Fibroblast of mammary gland (primary cell): ENCODE measurements at places on chromosomes 7 and 10.
A peak's percentile ranks its signal among the peaks of the same experiment; 100 is the strongest.

DNA sequence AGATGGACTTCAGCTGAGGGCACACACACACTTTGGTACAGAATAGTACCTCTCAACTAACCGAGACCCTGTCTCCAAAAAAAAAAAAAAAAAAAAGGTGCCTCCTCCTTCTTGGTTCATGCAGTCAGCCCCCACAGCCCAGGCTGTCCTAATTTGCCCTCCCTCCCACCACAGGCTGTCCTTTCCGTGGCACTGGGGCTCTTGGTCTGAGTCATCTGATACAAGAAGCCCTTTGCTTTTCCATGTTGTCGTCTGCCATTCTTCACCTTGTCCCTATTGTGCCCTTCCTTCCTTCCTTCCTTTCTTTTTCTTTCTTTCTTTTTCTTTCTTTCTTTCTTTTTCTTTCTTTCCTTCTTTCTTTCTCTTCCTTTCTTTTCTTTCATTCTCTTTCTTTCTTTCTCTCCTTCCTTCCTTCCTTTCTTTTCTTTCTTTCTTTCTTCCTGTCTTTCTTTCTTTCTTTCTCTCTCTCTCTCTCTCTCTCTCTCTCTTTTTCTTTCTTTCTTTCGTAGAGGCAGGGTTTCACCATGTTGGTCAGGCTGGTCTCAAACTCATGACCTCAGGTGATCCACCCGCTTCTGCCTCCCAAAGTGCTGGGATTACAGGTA lies 96.0 kb upstream of the IKZF1 start:
- no peak for DNase-seq

DNA sequence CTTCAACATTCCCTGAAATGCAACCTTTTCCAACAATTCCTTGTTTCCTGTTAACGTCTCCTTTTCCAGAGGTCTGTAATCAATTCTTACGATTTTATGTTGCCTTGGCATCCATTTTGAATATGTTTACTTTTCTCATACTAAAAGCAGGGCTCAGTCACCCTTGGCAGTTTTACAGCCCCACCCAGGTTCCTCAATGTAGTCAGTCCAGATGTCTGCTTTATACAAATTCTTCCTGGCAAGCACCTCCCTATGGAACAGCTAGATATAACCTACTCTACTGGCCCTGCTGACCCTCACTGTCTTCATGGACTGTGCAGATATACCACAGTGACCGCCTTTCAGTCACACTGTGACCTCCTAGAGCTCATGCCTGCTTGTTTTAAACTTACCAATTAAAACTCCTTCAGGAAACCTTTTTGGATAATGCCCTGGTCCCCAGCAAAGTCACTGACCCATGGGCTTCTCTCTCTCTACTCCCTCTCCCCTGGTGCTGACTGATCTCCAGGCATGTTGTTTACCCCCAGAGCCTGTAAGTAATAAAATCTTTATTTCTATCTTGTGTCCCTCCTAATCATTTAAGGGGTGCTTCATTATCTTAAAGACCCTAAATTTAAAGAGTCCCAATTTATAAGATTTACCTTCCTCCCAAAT lies 147.1 kb upstream of the STEAP1 start:
- no peak for DNase-seq

- DNase-seq: no peak
Measured at GRCh38 chr7:47577321-47577919, 4.5 kb downstream of the TNS3 start.

DNA sequence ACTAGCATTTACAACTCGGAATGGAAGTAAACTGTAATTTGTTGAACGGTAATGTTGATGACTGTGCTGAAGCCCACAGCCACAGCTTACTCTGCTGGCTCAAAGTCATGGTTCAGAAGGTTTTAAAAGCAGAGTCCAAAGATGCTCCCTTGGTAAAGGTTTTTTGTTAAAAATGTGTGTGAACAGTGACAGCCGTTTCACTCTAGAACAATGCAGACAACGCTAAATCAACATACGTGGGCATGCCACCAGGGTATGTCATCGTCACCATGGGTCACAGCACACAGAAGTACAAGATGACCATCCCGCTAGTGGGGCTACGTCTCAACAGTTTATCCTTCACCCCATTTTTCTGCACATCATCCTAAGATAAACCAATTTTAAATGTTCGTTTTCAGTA lies 106.5 kb upstream of the LANCL2 start:
- DNase-seq: no peak

DNA sequence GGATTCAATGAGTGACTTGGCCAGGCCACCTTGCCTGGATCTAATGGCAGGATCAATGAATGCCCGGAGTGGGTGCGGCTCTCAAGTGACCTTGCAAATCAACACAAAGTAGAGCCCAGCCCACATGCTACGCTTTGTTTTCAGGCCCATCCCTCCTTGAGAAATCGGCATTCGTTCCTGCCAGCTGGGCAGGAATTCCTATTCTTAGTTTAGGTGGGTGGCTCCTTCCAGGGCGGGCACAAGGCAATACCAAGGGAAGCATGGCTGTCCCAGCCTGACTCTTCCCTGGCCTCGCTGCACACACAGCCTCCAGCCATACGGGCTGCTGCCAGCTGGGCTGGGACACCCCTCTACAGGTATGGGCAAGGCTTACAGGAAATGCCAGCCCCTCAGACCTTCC lies 119.3 kb downstream of the SH3PXD2A start:
- DNase-seq: no peak

- no peak for DNase-seq
Measured at GRCh38 chr7:2138146-2138765, 94.5 kb downstream of the MAD1L1 start.

GRCh38 chr10:85459906-85460305 lies 906.7 kb downstream of the GRID1 start:
- no peak for DNase-seq

DNA sequence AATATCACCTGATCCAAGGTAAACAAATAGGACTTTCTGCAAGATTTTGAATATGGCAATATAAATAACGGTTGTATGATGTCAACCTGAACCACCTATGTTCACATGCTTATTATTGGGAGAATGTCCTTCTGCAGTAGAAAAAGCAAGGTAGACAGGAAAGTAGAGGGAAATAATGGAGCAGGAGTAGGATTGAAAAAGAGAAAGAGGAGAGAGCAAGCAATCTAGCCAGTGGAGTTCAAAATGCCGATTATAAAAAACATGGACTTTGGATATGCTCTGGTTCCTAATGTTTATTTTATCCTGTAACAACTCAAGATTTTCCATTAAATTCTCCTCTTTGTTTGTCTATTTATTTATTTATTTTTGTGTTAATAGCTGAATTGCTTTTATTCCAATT lies 878.0 kb upstream of the KCND2 start:
- DNase-seq: no peak

DNA sequence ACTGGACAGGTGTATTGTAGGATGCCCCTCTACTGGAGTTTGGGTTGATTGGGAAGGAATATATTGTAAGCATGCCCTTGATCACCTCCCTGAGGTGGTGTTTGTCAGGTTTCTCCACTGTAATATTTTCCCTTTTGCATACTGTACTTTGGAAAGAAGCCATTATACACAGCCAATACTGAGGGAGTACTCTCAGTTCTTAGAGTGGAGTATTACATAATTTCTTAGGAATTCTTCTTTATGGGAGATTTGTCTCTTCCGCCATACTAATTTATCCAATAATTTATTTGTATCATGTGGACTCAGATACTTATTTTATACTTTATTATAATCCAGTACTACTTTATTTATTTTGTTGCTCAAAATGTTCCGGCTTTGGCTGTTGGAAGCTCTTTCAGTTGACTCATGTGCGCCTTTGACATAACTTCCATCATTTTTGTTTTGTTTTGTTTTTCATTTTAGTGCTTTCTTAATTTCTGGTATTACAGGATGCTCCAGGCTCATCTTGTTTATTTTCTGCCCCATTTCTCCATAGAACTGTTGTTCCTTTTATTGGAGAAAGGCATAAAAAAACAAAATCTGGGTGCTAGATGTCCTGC lies 29.7 kb downstream of the MKLN1 start:
- DNase-seq: peak; percentile 16

DNA sequence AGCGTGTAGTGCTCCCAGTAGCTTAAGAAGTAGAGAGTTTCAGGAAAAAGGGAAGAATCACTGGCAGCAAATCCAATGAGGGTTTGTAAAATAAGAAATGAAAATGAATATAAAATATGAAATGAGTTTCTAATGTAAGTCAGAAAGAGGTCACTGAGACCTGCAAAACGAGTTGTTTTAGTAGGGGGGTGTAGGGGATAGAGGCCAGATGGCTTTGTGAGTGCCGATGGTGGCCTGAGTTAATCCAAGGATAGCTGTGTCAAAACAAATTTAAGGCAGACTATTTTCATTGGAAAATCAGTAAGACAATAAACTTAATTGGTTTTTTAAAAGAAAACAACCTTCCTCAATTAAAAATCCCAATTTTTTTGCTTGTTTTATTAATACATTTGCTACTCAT lies 745 bp upstream of the ASB15 start:
- DNase-seq: no peak

- no peak for DNase-seq
Measured at GRCh38 chr7:45662018-45662417, 87.8 kb downstream of the ADCY1 start.

GRCh38 chr7:127702938-127703337 lies 50.9 kb downstream of the SND1 start:
- DNase-seq: peak; percentile 30

GRCh38 chr10:131314148-131314547 lies 2.6 kb upstream of the TCERG1L start:
- no peak for DNase-seq

DNA sequence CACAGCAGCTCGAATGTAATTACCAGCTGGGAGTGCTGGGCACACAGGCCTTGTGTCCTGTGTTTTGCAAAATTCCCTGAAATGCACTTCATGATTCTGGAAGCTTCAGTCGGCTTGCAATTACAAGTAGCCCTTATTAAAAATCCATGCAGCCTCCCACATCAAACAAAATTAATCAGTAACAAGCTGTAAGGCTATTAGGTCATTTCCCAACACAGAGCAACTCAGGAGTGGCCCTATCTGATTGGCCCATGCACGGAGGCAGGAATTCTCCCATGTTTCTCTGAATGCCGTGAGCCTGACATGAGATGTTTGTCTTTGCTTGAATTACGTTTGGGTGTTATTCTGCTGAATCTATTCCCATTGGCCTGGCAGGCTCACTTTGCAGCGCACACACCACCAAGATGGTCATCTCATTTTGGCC lies 36.9 kb downstream of the FOXL3 start:
- DNase-seq: no peak

- peak; percentile 95 for DNase-seq
Measured at GRCh38 chr10:30185916-30186315, 126.5 kb upstream of the JCAD start.

DNA sequence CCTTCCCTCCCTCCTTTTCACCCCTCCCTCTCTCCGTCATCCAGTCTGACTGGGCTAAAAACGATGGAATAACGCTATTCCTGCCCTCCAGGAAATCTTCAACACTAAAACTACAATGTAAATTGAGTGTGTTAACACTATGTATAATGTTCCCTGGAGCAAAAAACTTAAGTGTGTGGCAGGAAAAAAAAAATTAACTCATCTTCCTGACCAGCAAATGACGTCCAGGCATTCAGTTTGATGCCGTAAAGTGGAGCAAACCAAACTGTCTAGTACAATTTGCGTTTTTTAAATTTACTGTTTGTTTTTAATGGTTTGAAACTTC lies 545 bp upstream of the MTPN start:
- no peak for DNase-seq

DNA sequence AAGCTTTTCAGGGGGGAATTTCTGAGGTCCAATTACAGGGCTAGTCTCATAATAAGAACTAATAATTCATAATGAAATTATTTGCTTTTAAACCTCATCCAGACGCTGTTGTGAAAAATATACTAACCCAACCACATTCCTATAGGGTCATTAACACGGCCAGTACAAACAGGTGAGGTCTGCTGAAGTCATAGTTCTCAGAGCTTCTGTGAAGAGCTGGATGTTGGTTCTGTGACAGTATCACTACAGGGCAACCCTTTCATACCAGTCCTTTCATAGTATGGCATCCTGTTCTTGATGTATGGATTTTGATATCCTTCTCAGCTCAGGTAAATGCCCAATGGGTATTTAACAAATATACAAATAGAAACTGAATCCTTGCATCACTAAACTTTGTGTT lies 62.3 kb upstream of the FAM133B start:
- DNase-seq: no peak

GRCh38 chr7:151038951-151039849 lies 9.1 kb upstream of the ASIC3 start:
- peak; percentile 96 for DNase-seq

GRCh38 chr7:84336303-84336702 lies 141.7 kb upstream of the SEMA3A start:
- DNase-seq: peak; percentile 17

GRCh38 chr7:111071556-111071955 lies 19.4 kb upstream of the LRRN3 start:
- DNase-seq: no peak

DNA sequence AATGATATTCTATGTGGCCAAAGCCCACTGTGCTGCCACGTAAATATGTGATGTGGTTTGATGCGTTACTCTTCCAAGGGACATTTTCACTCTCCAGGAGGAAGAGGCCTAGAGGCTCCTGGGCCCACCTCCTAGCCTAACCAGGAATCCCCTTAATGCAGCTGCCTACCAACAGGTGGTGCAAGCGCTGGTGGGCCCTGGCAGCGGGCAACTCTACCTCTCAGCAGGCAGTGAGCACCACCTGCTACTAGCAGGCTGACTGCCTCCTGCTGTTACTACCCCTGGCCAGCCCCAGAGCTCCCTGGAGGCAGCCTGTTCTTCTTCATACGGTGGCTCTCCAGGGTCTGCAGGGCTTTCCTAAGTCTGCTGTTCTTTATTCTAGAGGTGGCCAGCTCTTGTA lies 62.8 kb downstream of the CDH23 start:
- no peak for DNase-seq

- DNase-seq: no peak
Measured at GRCh38 chr10:97852840-97853405, 3.3 kb downstream of the GOLGA7B start.

- DNase-seq: no peak
Measured at GRCh38 chr10:69568472-69569395, 4.5 kb downstream of the NEUROG3 start.

- peak; percentile 10 for DNase-seq
Measured at GRCh38 chr10:78853864-78854263, 214.9 kb upstream of the ZMIZ1 start.

- no peak for DNase-seq
Measured at GRCh38 chr7:45064047-45064725, 24.6 kb downstream of the NACAD start.

- DNase-seq: no peak
Measured at GRCh38 chr10:97321804-97322190, 2.7 kb downstream of the FRAT1 start.

GRCh38 chr7:2096692-2097387 lies 135.9 kb downstream of the MAD1L1 start:
- no peak for DNase-seq

GRCh38 chr10:126302476-126302756 lies 85.9 kb downstream of the ADAM12 start:
- no peak for DNase-seq
